Stimulated activated CD4-positive, alpha-beta T cell treated with anti-CD3 and anti-CD28 coated beads, TNF-alpha, amount 100 ng/mL, for 1 hour (primary cell): ENCODE measurements at places on chromosomes 11 and 22.

DNA sequence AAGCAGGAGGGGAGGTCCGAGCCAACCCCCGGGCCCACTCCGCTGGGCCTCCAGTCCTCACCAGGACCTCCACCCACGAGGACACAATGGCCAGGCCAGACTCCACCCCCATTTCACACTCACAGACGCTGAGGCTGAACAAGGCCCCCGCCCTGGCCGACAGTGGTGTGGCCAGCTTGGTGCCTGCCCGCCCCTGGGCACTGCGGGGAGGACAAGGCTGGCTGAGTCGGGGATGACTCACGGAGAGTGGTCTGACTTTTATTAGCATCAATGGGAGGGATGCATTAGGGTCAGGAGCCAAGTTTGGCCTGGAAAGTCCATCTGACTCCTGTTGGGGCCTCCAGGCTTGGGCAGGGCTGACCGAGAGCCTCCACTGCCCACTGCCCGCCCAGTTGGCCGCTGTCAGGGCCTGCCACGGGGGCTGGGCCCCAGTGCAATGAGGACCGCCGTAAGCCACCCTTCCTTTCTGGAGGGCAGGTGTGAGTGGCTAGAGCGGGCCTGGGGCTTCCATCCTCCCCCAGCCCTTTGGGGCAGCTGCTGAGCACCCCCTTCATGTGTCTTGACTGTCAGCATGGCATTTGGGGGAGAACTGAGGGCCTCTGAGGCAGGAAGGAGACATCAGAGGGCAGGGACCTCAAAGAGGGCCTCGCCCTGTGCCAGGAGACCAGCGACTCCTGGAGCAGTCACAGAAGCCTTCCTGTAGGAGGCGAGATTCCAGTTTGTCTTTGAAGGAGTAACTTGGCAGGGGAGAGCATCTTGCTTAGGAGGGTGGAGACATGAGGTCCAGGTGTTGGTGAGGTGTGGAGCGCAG is 10.6 kb downstream of the TSPAN32 start:
- DNase-seq, result no peak

DNA sequence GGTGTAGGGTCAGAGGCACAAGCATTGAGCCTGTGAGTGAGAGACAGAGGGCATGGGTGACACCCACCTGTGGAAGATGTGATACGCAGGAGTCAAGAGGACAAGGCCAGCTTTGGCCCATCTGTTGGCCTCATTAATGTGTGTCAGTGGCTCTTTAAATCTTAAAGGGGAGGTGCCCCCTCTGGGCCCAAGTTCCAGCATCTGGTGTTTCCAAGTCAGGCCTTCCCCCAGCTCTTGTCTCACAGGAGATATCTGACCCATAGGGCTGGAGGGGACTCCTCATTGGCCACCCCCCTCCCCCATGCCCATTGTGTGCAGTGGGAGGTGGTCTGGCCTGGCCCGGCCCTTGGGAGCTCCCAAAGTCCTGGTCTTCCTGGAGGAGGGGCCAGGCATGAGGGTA is 8.9 kb downstream of the KCNK7 start:
- no peak for DNase-seq

GRCh38 chr11:29352273-29352795 is 664.5 kb downstream of the KCNA4 start:
- no peak for DNase-seq

- DNase-seq, result no peak
Measured at GRCh38 chr22:37741312-37741795, 44.5 kb downstream of the TRIOBP start.

- no peak for DNase-seq
Measured at GRCh38 chr11:120894202-120894985, 129.5 kb upstream of the TBCEL start.

DNA sequence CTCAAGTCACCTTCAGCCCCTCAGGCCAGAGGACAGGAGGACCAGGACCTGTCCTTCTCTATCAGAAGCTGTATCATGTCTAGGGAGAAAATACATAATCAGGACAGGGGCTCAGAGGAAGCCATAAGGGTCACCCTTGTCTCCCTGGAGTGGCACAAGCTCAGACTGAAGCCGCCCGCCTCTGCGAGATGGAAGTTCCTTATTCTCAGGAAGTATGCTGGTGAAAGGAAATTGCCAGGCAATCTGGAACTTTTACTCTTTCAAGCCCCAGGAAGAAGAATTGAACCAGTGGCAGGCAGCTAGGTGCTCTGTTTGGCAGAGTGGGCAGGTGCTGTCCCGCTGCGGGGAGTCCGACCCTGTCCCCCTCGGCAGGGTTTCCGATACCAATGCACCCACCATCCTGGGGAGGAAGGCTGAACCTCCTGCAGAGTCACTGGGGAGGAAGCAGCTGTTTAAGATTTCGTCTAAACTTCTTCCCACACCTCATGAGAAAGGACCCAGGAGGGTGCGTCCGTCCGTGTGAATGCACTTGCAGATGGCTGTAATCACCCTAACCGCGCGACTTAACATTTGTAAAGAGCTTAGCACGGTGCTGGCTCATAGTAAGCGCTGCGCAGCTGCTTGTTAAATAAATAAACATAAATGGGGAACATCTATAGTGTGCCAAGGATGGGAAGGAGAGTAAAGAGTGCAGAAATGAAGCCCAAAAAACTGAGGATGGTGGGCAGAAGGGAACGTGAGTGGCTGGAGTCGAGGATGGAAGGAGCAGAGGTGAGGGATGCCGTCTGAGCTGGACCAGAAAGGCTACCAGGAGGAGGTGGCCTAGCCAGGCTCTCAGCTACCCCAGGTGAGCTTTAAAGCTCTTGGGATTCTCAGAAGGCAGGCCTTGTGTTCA is 5.0 kb upstream of the ANO1 start:
- no peak for DNase-seq

- DNase-seq, result no peak
Measured at GRCh38 chr11:99333621-99334020, 312.9 kb downstream of the CNTN5 start.

DNA sequence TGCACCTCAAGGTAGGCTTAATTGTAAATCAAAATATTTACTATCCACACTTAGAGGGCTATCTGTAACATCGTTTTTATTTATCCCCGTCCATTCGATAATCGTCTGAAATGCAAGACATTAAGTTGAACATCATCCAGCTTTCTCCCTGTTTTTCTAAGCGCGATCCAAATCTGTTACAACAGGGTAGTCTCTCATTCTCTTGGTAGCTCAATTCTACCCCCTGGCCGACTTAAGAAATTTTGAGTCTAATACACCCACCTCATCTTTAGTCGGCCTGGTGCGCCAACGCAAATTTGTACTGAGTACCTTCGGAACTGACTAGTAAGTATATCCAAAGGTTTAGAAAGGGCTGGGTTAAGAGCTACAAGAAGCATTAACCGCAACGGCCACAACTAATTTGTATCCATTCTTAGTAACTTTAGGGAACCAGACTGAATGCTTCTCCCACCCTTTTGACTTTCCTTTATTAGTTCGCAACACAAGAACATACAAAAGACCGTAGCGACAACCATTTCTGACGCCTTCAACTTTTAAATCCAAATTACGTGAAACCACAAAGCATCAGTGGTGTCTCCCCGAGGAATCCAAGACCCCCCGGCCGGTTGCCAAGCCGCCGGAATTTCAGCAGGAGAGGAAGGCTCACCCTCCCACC is 1.0 kb upstream of the ZNF143 start:
- no peak for DNase-seq

GRCh38 chr11:74648894-74649293 is 56.5 kb downstream of the POLD3 start:
- no peak for DNase-seq

DNA sequence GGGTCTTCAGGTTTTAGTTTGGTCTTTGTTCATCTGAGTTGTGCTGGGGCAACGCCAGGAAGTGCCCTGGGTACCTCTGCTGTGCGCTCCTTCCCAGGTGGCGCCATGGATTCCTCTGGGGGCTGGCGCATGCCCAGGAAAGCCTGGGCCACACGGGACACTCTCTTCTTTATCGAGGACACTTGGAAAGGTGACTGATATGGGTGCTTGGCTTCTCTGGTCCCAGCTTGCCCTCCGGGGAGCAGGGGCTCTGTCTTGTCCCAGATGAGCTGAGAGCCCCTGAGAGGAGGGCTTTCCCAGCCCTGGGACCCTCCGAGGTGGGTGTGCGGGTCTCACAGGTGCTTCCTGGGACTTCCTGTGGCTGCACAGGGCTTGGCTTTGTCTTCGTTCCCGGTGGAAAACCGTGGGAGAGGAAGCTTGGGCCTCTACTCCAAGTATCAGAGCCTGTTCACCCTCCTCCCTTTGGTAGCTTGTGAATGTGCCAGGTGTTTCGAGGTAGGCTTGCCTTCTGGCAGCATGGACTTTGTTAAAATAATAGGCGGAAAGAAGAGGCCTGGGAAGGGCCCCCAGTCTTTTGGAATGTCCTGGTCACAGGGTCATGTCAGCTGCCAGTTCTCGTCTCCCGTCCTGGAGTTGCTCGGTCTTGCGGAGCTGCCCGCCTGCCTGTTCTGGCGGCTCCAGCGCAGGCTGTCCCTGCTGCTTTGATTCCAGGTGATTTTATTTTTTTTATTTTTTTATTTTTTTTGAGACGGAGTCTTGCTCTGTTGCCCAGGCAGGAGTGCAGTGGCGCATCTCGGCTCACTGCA is 10.1 kb upstream of the NEAT1 start:
- DNase-seq, result no peak

DNA sequence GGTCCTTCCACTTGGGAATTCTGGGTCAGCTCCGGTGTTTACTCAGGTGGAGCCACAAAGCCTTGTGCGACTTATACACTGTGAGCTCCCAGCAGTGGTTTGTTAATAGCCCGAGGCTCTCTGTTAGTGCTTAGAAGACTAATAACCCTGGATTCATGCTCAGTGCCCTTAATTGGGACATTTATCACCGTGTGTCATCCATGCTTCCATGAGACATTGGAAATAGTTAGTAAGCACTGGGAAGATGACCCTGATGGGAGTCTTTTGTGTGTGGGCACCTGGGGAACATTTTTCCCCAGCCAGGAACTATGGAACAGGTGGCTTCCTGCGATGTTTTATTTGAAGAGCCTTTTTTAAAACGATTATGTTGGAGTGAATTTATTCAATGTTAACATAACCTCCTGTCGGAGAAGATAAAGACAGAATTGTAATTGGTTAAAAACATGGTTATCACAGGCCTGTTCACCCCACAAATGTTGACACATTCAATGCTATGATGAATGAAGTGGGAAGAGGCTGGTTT is 188.9 kb downstream of the MYO18B start:
- no peak for DNase-seq

DNA sequence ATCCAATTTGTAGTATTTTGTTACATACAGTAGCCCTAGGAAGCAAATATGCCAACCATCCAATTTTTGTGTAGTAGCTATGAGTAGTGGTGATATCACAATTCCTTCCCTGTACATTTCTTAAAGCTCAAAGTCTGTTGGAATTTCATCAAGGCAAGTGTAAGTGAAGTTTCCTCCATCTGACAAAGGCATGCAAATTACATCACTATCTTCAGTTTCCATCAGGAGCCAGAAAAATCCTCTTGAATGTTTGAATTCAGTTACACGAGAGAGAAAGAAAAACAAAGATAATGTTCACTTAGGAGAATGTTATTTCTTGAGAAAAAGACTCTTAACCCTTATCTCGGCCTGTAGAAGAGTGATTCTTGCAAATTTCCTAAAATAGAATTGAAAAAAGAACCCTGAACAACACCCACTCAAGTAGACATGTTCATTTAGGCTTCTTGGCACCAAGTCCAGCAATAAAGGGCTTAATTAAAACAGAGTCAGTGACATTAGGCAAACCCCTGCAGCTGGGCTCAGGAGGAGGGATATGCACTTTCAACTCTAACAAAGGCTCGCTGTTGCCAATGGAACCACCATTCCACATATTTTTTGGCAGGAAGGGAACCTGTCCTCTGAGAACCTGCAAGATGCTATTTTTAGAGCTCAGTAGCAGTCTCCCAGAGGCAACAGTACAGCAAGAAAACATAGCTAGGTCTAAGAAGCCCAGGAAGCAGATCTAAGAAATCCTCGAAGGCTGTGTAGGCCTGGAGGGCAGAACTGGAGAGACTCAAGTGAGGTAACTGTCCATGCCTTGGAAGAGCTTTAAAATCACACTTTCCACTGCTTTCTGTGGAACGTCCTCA is 144.6 kb downstream of the CCDC81 start:
- no peak for DNase-seq

DNA sequence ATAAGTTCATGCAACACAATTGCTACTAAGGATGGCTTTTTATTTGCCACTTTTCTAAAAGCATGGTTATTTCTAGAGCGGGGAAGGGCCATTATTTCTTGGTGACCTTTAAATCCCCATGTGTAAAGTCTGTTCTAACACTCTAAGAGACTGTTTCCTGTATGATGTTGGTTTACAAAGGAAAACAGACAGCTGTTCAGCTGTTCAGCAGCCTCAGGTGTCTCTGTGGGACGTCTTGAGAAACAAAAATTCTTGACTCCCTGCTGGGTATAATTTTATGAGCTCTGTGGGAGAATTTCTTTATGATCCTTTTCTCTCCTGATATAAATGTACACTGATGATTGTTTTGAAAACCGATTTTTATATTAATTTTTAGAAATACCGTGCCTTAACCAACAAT is 13.9 kb downstream of the MUC15 start:
- no peak for DNase-seq
